ENCODE measurements at places on chromosomes 6 and 20.

- no peak for DNase-seq
These were observed 2.1 kb upstream of the TRERF1 start for GRCh38 chr6:42453654-42454427.

DNA sequence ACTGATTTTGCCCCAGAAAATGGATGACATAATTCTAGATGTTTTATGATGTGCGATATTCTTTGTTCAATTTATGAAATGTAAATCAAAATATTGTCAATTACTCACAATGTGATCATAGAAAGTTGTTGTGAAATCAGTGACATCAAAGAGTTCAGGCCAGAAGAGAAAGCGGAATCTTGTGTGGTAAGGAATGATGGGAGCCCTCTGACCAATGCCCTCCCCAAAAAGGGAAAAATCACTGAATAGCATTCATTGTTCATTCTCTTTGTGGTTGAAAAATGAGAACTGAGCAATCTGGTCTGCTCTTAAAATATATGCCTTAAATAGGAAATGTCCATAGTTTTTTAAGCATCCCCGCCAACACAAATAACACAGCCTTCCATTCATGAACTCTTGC is 247.1 kb upstream of the GRIK2 start:
- no peak for DNase-seq

- no peak for DNase-seq
These were observed 303.8 kb upstream of the TBX18 start for GRCh38 chr6:85068221-85068620.

DNA sequence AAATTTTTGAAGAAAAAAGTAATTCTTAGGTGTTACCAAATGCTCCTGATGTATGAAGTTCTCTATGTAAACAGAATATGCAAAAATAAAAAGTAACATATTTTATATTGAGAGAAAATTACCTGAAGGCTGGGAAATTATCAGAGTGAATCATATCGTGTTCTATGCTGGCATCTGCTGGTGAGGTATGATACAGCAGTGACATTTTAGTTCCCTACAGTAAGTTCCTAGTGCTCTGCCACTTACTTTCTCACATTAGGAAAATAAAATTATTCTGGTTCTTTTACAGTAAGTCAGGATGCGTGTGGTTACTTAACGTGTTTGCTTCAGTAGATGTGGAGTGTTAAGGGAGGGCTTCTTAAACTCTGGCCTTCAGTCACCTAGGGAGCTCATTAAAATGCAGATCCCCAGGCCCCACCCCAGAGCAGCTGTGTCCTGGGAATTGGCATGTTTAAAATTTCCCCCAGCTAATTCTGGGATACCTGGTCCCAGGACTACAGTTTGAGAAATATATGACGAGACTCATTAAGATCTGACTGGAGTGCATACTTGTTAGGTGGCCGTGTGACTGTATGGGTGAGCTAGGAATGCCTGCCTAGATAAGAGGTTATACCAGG is 3.2 kb downstream of the ACTR5 start:
- no peak for DNase-seq

DNA sequence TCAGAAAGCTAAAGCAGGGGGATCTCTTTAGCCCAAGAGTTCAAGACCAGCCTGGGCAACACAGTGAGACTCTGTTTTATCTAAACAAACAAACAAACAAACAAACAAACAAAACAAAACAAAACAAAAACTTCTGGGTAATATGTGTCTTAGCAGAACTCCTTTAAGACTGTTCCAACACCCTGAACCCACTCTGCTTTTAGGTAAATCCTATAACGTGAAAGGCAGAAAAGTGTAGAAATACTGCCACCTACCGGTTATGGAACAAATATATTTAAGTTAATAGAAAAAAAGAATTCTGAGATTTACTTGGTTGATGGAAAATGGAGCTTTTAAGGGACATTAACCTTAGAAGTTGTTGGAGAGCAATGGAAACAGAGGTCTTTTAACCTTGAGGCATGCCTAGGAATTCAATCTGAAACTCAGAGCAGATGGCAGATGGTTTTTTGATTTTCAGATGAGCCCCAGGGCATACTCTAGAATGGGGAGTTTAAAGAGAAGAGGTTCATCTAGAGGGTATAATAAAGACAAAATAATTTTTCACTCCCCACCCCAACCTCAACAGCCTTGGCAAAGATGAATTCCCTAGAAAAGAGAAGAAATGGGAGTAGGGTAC is 38.5 kb downstream of the SOD2 start:
- no peak for DNase-seq

GRCh38 chr6:131765081-131765803 is 42.6 kb upstream of the ENPP1 start:
- no peak for DNase-seq

DNA sequence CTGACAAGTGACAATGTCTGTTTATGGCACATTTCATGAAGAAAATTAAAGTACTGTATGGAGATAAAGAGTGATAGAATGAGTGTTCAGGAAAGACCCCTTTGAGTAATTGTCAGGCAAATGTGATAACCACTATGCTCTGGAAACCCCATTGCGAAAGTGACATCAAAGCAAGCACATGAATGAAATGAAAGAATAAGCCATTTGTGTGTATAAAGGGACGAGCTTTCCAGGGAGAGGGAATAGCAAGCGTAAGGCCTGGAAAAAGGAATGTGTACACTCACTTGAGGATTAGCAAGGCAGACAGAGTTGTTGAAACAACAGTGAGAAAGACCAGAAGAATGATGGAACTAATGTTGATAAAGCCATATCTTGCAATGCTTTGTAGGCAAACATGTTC is 490.0 kb downstream of the GRIK2 start:
- no peak for DNase-seq

DNA sequence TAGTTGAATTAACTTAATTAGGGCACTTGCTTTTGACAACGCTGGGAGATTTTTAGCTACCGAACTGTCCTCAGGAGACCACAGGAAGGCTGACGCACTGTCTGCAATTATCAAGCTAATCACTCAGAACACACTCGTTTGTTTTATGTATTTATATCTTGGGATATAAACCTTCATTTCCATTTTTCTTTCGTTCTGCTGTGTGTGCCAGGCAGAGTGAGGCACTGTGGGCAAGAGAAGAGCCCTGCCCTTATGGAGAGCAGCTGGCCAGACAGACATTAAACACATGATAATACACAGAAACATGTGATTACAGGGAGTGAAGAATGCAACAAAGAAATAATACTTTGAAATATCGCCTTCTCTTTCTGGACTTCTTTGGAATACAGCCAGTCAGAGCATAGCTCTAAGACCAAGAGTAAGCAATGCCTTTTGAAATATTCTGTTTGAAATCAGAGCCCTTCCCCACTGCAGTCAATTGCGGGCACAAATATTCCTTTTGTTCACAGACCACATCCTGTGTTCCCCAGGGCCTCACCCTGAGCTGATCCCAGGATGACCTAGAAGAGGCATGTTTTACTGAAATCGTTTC is 96.8 kb downstream of the ANKRD60 start:
- no peak for DNase-seq

DNA sequence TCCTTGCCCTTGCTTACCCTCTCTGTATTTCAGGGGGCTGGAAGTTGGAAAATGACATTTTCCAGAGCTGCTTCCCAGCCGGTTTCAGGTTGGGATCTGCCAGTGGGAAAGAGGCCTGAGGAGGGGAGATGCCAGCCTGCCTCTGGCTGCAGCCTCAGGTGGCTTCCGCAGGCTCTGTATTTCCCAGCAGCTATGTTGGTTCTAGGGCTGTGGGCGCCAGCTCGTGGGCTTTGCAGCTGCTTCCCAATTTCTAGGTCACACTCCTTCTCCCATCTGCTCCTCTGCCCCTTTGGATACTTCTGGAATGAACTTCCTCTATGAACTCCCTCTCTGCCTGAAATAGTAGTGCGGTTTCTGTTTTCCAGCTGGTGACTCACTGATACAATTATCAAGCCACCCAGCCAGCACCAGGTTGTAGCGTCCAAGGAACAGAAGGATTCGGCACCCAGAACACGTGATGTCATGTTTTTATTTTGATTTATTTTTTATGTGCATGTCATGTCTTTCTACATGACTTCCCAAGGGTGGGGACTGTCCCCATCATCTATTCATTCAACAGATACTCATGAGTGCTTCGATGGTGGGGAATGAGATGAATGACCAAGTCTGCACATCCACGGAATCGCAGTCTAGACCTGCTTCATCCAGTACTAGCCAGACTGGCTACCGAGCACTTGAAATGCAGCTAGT is 38.0 kb downstream of the TGM2 start:
- no peak for DNase-seq

DNA sequence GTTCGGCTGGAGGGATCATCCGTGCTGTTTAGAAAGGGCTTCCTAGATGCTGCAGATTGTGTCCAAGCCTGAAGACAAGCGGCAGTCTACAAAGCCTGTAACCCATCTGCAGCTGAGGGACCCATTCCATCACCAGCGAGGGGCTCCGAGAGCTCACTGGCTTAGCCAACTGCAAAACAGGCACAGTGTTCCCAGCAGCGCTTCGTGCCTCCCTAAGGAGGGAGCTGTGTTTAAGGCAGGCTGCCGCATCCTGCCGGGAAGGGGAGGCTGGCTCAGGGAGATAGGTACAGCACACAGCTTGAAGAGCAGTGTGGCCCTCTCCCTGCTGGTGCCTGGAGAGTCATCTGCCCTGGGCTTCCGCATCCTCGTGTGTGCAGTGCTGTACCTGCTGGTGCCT is 32.4 kb downstream of the DUSP22 start:
- no peak for DNase-seq

GRCh38 chr6:131565056-131565455 is 8.0 kb upstream of the ARG1 start:
- no peak for DNase-seq

DNA sequence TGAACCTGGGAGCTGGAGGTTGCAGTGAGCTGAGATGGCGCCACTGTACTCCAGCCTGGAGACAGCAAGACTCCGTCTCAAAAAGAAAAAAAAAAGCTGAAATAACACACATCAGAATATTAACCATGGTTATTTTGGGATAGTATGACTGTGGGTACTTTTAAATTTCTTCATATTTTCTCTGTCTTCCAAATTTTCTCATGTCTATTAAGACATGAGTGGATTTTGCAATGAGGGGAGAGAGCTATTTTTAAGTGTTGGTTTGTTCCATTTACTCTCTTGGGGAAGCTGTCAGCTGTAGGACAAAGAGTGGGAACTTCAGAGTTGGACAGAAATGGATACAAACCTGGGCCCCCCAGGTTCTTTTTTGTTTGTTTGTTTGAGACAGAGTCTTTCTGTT is 10.3 kb downstream of the ADISSP start:
- no peak for DNase-seq

DNA sequence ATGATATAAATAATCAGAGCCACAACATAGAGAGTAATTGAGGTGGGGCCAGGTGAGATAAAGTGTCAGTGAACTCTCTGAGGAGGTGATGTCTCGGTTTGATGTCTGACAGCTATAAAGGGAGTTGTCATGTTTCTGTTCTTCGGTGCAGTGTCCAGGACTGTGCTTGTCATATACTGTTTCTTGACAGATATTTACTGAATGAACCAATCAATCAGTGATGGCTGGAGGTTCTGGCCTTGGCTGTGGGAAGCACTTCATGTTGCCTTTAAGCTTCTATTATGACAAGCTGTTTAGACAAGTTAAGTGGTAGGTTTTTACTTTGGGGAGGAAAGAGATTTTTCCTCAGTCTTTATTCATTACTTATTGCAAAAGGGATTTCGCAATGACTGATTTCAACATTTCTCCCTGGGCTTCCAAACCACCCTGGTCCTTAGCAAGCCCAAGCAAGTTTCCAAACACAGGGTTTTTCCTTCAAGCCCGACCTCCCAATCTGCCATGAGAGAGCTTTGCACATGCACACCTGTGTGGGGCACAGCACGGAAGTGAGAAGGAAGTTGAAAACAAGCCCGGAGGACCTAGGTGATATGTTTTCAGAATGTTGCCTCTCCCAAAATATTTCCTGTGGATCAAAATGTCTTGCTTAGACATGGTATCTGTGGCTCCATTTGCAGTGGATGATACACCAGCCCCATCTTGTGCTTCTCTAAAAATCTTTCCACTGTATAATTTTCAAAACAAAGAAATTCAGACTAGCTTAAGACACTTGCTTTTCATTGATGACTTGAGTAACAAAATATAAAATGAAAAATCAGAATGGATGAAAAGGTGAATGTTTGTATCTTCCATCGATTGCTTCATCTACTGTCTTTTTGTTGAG is 567.3 kb upstream of the BTBD3 start:
- DNase-seq, result no peak

DNA sequence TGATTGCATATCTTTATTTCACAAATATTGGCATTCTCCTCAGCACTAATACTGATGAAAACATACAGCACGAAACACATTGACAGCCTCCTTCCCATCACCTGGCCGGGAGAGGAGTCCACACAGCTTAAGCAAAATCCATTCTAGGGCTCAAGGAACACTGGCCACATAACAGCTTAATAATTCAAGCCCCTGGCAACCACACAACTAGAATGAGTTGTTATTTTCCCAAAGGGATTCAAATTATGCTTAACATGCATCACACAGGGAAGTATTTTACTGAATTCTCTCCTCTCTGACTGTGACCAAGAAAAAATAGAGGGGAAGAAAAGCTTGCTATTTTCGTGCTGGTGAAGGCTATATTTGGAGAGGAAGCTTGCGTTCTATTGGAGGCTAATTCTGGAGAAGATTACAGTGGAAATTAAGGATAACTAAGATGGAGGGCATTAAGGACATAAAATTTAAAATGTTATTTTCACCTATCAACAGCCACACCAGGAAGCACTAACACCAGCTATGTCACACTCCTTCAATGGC is 198.5 kb downstream of the ADGRG6 start:
- DNase-seq, result no peak

- DNase-seq, result no peak
These were observed 797.9 kb upstream of the SLC35B3 start for GRCh38 chr6:9233226-9233625.

DNA sequence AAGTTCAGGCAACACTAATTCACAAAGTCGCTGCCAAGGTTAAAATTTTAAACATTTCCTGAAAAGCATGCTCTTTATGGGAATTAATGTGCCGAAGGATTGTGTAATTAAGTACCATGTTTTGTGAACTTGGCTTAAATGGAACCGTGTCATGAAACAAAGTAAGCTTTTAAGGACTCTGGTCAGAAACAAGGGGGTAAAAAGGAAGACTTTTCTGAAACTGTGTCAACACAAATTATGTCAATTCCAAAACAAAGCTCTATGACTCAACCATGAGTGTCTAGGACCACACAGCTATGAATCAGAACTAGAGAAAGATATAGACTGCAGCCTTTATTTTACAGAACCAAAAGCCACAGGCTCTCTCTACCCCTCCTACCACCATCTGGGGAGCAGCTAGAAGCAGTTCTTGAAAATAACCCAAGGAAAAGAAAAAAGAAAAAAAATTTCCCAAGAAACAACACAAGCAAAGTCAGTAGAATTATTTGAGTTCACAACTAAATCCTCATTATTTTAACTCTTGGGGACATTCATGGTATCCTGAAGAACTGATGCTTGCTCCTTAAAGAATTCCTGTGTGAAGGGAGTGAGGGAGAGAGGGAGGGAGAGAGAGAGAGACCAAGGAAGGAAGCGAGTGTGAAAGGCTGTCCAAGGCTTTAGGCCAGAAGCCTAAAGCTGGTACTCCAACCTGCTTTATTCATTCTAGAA is 81.9 kb downstream of the ZMYND8 start:
- no peak for DNase-seq

GRCh38 chr6:54987633-54988290 is 141.2 kb downstream of the FAM83B start:
- DNase-seq, result no peak

Data from activated CD8-positive, alpha-beta memory T cell treated with anti-CD3 and anti-CD28 coated beads for 48 hours (primary cell).